Keratinocyte (primary cell): ENCODE measurements at places on chromosomes 11 and 22. TPM values are rescaled to one million over a fixed set of nuclear protein-coding genes. Genes with fewer than 3 reads are reported as not detected.

The LRRC56 gene
- 0.14 to 0.44 TPM (median 0.28 TPM) in 3 replicates for polyA plus RNA-seq

The OR8G5 gene
- polyA plus RNA-seq: 0.06 TPM in 1 of 3 replicates, not detected in the others

The MS4A3 gene
- not detected in 3 replicates for polyA plus RNA-seq

The MRGPRE gene
- polyA plus RNA-seq: not detected in 3 replicates

The CDCA5 gene
- polyA plus RNA-seq: 1.9 to 10.4 TPM (median 8.0 TPM) in 3 replicates

The ASPHD2 gene
- 3.5 to 4.6 TPM (median 3.6 TPM) in 3 replicates for polyA plus RNA-seq

The GNG3 gene
- not detected in 3 replicates for polyA plus RNA-seq

The CDHR5 gene
- not detected in 3 replicates for polyA plus RNA-seq

The TCN2 gene
- polyA plus RNA-seq: 0.88 to 1.2 TPM (median 1.2 TPM) in 3 replicates

GRCh38 chr11:57792870-57793269 lies 31.3 kb downstream of the CTNND1 start:
- peak overlapping the region; percentile 66 for H3K27ac ChIP-seq
- no peaks in the 10 kb centered on the region for H3K27me3 ChIP-seq
- no peak overlapping the region for H3K4me3 ChIP-seq
- peaks cover 41% of the 10 kb centered on the region for H3K4me1 ChIP-seq

DNA sequence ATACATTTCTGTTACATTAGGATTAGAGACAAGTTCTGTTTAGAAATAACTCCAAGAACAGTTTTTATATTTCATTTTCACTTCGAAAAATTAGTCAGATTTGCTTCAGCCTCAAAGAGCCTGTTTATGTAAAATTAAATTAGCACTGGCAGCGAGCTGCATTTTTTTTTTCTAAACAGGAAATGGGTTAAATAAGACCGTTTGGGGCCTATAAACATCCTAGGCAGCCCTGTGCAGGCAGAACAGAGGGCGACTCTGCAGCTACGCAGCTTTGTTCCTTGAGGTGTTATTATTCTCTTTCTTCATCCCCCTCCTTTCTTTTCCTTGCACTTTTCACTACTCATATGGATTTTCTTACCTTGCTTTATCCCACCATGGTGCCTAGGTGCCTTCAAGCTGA lies 48.7 kb downstream of the CWC15 start:
- H3K4me1 ChIP-seq: no peaks in the 10 kb centered on the region
- DNase-seq: no peak
- no peaks in the 10 kb centered on the region for H3K36me3 ChIP-seq
- no peak overlapping the region for H3K4me3 ChIP-seq
- H3K27ac ChIP-seq: no peak overlapping the region

GRCh38 chr11:73288873-73289707 lies 17.0 kb downstream of the P2RY6 start:
- DNase-seq: no peak
- H3K4me3 ChIP-seq: no peak overlapping the region
- no peak overlapping the region for H3K27ac ChIP-seq
- H3K36me3 ChIP-seq: no peaks in the 10 kb centered on the region

DNA sequence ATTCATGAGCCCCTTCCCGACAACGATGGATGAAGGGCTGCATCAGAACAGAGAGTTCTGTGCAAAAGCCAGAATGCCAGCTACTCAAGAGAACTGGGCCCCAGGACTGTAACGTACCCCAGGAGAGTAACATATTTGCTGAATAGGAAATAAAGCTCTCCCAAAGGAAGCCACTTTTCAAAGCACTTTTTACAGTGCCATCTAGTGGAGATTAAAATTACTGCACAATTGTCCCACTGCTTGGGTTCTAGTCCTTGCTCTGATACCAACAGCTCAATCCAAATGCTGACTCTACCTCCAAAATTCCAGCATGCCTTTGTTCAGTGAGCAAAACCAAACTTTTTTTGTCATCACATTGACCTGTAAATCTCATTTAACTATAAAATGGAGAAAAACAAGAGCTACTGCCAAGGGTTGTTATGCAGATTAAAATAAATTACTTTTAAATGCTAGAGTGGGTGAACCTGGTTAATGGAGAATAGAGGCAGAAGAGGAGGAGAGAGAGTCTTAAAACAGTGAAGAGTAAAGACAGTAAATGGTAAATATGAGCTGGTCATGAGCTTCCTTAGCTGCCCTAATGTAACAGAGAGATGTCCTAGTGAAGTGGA lies 87.6 kb upstream of the FSHB start:
- H3K27me3 ChIP-seq: no peaks in the 10 kb centered on the region
- H3K27ac ChIP-seq: no peak overlapping the region
- H3K36me3 ChIP-seq: no peaks in the 10 kb centered on the region
- no peaks in the 10 kb centered on the region for H3K4me1 ChIP-seq
- DNase-seq: no peak
- no peak overlapping the region for H3K4me3 ChIP-seq

DNA sequence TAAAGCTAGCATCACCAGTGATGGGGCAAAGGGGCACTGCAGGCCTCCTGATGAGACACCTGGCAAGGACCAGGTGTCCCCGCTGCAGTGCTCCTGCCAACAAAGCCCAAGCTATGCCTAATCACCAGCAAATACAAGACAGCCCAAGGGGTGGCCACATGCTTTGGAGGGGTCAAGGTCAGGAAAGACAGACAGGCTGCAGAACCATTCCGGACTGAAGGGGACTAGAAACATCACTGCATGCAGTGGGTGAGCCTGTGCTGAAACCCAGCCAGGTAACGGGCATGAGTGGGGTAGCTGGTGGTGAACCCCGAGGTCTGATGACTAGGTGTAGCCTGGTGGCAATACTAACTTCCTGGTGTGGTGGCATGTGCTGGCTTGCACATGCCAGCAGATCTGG lies 111.1 kb downstream of the MED15 start:
- no peak overlapping the region for H3K27ac ChIP-seq
- H3K27me3 ChIP-seq: peaks cover 5% of the 10 kb centered on the region
- no peak overlapping the region for H3K4me3 ChIP-seq
- H3K36me3 ChIP-seq: no peaks in the 10 kb centered on the region

GRCh38 chr11:104964247-104964646 lies 4.1 kb downstream of the CASP4 start:
- H3K27ac ChIP-seq: no peak overlapping the region
- peaks cover 18% of the 10 kb centered on the region for H3K4me1 ChIP-seq

DNA sequence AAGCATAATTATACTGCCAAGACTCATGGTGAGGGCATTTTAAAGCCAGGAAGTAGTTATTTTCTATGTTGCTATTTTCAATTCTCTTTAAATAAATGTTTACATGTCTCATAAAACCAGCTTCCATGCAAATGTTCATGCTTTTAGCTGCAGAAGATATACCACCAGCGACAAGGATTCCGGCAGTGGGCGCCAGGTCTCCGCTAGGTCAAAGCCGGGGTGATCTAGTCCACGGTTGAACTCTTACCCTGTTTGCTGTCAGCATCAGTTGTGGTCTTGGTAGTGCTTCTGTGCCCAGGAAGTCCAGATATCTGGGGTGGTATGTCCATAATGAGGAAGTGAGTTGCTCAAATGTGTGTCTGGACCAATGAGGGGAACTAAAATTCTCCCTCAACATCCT lies 265.7 kb downstream of the BRD1 start:
- no peaks in the 10 kb centered on the region for H3K27me3 ChIP-seq
- no peaks in the 10 kb centered on the region for H3K4me1 ChIP-seq

- no peak overlapping the region for H3K4me3 ChIP-seq
- DNase-seq: no peak
- H3K36me3 ChIP-seq: no peaks in the 10 kb centered on the region
- no peaks in the 10 kb centered on the region for H3K27me3 ChIP-seq
- H3K4me1 ChIP-seq: peaks cover 3% of the 10 kb centered on the region
- no peak overlapping the region for H3K27ac ChIP-seq
Measured at GRCh38 chr22:49976439-49977175, 16.0 kb downstream of the PIM3 start.

DNA sequence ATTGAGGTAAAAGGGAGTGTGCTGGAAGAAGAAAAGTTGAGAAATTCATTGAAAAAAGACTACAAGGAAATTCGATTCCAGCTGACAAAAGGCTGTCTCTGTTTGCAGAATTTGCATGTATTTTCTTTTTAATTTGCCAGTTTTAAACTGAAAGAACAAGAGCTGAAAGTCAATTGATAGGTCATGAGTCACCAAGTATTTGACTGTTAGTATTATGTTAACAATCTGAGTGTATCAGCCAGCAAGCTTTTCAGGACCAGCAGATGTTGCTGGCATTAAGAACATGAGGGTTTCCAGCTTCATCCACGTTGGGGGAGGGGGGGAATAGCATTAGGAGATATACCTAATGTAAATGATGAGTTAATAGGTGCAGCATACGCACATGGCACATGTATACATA lies 726.7 kb downstream of the METTL15 start:
- H3K36me3 ChIP-seq: no peaks in the 10 kb centered on the region
- peak; percentile 4 for DNase-seq
- H3K4me1 ChIP-seq: peaks cover 8% of the 10 kb centered on the region
- H3K4me3 ChIP-seq: no peak overlapping the region
- no peaks in the 10 kb centered on the region for H3K27me3 ChIP-seq
- H3K27ac ChIP-seq: no peak overlapping the region

- H3K4me3 ChIP-seq: no peak overlapping the region
- peaks cover 44% of the 10 kb centered on the region for H3K36me3 ChIP-seq
- DNase-seq: no peak
- peaks cover 91% of the 10 kb centered on the region for H3K4me1 ChIP-seq
- no peaks in the 10 kb centered on the region for H3K27me3 ChIP-seq
Measured at GRCh38 chr22:36360871-36361383, 26.8 kb downstream of the MYH9 start.

- H3K27ac ChIP-seq: no peak overlapping the region
- peaks cover 21% of the 10 kb centered on the region for H3K36me3 ChIP-seq
- H3K27me3 ChIP-seq: no peaks in the 10 kb centered on the region
- no peak for DNase-seq
- peaks cover 9% of the 10 kb centered on the region for H3K4me1 ChIP-seq
- no peak overlapping the region for H3K4me3 ChIP-seq
Measured at GRCh38 chr11:68436985-68437926, 23.3 kb upstream of the PPP6R3 start.

DNA sequence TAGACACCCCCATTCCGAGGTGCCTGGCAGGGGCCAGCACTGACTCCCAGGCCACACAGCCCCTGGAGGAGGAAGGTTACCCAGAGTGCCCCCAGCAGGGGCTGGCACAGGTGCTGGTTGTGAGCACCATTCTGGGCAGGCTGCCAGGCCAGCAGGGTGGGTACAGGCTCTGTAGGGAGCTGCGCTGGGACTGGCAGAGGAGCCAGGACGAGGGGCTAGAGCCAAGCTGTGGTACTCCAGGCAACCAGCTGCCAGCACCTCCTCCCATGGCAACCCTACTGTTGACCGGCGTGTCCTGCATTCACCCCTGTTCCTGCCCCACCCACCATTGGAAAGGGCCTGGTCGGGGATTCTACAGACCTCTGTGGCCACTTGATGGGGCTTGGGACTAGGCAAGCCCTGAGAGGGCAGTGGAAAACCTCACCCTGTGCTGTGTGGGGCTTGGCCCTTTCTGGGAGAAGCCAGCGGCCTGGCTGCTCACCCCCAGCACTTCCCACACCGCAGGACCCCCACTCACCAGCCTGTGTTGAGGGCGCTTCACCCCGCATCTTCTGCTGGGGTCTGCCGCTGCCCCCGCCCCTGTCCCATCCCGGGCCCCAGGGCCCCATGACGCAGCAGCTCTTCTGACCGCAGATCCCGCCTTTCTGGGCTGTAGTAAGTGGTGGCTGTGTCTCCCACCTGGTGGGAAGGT lies 1.9 kb downstream of the CLDN5 start:
- no peak overlapping the region for H3K4me3 ChIP-seq
- H3K4me1 ChIP-seq: peaks cover 2% of the 10 kb centered on the region
- H3K27me3 ChIP-seq: peaks cover 42% of the 10 kb centered on the region
- peaks cover 2% of the 10 kb centered on the region for H3K36me3 ChIP-seq

DNA sequence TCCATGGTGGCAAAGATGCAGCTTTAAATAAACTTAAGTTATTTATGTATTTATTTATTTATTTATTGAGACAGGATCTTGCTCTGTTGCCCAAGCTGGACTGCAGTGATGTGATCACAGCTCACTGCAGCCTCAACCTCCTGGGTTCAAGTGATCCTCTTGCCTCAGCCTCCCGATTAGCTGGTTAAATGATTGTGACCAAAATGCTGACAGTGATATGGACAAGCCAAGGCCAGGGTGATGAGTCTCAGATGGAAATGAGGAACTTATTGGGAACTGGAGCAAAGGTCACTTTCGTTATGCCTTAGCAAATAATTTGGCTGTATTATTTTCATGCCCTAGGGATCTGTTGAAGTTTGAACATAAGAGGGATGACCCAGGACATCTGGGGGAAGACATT lies 9.3 kb upstream of the LRP5 start:
- H3K4me3 ChIP-seq: no peak overlapping the region
- H3K4me1 ChIP-seq: no peaks in the 10 kb centered on the region
- no peak for DNase-seq
- no peak overlapping the region for H3K27ac ChIP-seq

- H3K27ac ChIP-seq: peak overlapping the region; percentile 92
- H3K4me1 ChIP-seq: peaks cover 37% of the 10 kb centered on the region
- H3K4me3 ChIP-seq: no peak overlapping the region
- no peaks in the 10 kb centered on the region for H3K27me3 ChIP-seq
- DNase-seq: peak; percentile 89
Measured at GRCh38 chr22:26471522-26471921, 12.1 kb downstream of the HPS4 start.
